HS-5 (cell line): ENCODE measurements at places on chromosomes 11 and 22.

DNA sequence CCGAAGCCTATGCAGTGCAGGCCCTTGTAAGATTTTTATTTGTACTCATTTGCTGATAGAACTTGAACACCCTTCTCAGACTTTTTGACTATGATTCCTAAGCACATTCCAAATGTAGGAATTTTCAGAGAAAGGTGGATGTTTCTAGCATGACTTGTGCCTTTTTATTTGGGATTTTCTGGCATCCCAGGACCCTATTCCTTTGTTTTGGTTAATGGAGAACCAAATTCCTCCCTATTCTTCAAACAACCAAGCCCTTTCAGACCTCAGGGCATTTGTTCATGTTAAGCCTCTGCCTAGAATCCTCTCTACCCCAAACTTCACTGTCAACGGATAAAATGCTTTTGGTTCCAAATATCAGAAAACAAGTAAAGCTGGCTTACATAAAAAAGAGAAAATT lies 371.1 kb downstream of the DDX10 start:
- no peak for DNase-seq

DNA sequence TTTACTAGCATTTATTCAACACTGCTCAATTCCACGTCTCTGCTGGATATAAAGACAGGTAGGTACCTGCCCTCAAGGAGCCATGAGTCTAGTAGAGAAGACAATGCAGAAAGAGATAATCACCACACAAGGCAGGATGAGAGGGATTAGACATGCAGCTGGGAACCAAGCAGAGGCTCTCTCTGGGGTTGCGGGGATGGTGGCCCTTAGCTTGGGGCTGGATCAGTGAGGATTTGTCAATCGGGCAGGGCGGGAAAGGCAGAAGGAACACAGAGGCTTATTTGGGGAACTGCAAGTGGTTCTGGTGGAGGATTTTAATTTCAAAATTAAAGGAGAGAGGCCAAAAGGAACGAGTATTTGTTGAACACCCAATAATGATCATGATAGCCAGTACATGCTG lies 8.5 kb upstream of the DMC1 start:
- DNase-seq = no peak

GRCh38 chr11:98260983-98261382 lies 759.8 kb upstream of the CNTN5 start:
- no peak for DNase-seq

- DNase-seq = no peak
Measured at GRCh38 chr11:15367695-15368094, 253.0 kb downstream of the INSC start.

DNA sequence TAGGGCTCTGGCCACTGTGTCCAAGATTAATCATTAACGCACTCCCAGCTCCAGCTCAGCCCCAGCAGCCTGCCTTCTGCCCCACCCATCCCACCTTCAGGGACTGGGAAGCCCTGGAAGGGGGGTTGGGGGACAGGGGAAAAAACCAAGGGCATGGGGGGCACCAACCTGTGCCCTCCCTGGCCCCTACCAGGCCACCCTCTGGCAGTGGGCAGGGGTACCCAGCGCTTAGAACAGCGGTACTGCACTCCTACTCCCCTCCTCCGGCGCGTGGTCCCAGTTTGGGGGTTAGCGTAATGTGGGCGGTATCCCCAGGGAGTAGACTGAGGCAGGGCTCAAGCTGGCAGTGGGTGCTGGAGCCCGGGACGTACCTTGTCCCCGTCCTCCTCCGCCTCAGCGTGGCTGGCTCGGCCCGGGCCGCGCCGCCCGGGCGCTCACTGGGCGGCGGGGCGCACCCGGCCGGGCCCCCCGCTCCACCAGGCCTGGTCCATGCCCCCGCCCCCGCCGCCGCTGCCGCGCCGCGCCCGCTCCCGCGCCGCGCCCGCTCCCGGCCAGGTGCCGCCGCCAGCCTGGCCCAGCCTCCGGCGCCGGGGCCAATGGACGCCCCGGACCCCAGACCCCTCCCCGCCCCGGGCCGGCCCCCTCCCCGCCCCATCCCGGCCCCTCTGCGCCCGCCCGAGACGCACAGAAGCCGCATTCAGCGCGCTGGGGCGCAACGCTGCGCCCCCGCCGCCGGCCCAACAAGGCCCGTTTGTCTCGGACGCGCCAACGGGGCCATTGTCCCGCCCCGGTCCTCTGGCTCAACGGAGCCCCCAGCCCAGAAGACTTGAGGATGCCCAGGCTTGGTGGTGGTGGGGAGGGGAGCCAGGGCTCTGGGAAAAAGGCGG lies at the start of gene GAL3ST1:
GAL3ST1 (minus strand) TSS at position 571 of the 887 bp plus-strand sequence. CDS start 17,273 bp downstream, outside the sequence.
- no peak for DNase-seq

- no peak for DNase-seq
Measured at GRCh38 chr11:2570211-2570811, 125.5 kb downstream of the KCNQ1 start.

DNA sequence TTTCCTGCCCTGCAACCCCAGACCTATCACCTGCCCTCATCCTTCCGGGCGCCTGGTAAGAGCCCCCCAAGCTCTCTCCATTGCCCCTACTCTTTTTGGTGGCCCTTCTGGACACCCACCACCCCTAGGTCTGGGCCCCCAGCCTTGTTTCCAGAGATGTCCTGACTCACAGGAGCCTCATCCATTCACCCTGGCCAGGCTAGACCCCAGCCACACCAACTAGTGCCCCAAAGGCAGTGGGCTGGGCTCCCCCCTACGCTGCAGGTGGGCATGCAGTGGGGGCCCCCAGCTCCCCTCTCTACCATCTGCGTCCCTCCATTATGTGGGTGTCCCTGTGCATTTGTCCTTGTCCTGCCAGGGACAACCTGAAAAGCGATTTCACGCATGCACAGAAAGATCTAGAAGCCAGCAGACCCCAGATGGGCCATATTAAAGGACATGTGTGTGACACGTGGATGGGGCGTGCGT lies 1.4 kb downstream of the MRGPRF start:
- DNase-seq = no peak

GRCh38 chr11:117715801-117716200 lies 81.2 kb downstream of the DSCAML1 start:
- DNase-seq = no peak

DNA sequence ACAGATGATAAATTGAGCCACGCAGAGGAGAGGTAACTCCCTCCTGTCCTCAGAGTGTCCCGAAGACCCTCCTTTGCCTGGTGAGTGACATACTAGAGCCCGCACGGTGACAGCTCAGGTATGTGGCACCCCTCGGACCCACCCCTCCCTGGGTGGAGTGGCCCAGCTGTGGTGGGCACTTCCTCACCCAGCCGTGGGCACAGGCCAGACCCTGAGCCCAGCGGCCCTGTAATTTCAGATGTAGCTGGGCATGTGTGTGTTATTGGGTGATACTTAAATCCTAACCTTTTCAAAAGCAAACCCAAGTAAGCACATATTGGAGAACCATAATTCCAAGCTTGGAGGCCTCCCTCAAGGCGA lies 93.2 kb downstream of the WNT7B start:
- DNase-seq = no peak

GRCh38 chr11:7844986-7845385 lies 48.2 kb upstream of the OR5P2 start:
- no peak for DNase-seq
